ENCODE measurements at places on chromosomes 2 and 18.

DNA sequence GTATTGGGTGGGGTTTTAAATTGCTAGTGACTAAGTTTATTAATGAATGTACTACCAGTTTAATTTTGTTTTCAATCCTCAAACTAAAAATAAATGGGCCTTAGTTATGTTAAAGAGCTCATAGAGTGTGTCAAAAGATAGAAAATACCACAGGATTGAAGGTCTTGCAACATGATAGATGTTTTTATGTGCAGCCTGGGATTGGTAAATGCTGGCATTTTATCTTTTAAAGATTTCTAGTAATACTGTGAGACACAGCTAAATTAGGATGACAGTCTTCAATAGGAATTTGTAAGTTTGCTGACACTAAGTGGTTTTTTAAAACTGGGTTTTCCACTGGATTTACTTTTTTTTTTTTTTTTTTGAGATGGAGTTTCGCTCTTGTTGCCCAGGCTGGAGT is 122.3 kb downstream of the HAUS1 start:
- no peak for DNase-seq

DNA sequence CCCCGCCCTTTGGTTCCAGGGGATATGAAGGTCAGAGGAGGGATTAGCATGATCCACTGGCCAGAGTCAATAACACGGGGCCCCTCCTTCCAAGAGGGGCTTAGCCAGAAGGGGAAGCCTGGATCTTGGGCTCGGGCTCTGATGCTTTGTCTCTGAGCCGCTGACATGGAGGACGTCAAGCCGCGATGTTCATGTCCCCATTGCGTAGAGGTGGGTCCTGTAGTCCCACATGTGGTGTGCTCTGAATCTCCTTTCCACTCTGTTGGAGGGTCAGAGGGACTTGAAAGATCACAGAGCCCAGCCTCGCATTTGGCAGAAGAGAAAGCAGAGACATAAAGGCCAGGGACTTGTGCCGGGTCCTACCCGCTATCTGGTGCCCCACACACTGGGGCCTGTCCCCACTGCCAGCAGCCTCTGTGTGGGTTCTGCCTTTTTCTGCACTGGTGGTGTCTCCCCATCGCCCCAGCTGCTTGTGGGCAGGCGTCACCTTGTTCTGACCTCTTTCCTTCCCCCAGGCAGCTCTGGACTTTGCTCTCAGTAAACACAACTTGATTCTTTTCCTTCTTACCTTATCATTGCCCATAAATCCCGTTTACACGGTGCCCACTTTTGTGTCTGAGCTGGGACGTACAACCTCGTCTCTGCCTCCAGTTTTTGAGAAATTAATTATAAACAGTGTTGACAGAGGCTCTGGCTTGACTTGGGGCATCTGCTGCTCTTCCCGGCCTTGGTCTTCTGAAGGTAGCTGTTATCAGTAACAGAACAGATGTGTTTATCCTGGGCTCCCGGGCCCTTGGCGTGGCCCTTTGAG is 48.8 kb downstream of the SH3BP4 start:
- DNase-seq, result no peak

GRCh38 chr2:84970210-84970867 is 622 bp upstream of the KCMF1 start:
- peak; percentile 56 for DNase-seq

DNA sequence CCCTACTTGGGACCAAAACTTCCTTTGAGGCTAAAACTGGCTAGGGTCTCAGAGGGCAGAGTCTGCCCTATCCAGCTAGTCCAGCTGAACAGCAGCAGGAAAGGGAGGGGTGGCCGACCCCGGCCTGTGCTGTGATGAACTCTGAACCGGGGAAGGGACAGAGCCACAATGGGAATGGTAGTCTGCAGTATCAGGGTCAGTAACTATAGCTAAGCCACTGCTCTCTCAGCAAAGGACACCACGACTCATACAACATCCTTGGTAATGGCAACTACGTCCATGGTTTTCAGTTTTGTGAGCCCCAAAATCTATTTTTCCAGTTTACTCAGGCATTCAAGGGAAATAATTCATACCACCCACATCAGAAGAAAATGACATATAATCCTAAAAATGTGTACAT is 75.2 kb downstream of the NBAS start:
- DNase-seq, result no peak

- no peak for DNase-seq
These were observed 289.5 kb upstream of the SIX3 start for GRCh38 chr2:44651974-44652373.

GRCh38 chr2:197450465-197450864 is 2.9 kb upstream of the COQ10B start:
- no peak for DNase-seq

DNA sequence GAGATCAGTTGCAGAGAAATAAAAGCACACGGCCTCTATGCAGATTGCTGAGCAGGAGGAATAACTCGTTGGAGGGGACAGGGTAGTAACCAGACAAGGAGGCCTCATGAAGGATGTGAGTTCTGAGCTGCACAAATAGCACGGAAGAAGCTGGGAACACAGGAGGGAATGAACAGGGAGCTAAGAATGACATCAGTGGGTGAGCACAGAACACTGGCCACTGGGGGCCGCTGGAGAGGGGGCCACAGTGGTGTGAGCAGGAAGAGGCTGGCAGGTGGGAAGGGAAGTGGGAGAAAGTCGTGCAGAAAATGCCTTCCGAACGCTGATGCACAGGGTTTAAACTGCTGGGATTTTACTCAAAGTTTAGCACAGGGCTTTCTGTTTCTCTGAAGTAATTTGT is 61.0 kb downstream of the ZAP70 start:
- peak; percentile 19 for DNase-seq

- DNase-seq, result no peak
These were observed 107.9 kb upstream of the TEKT4 start for GRCh38 chr2:94763318-94763717.

GRCh38 chr2:183666031-183666430 is 541.8 kb downstream of the NUP35 start:
- peak; percentile 20 for DNase-seq

Data from MCF 10A (cell line).